ENCODE measurements at places on chromosomes 7 and 10.

- DNase-seq = no peak
These were observed 167.2 kb upstream of the AKR1E2 start for GRCh38 chr10:4658777-4659176.

- DNase-seq = no peak
These were observed 1250.9 kb upstream of the CELF2 start for GRCh38 chr10:9766762-9767161.

DNA sequence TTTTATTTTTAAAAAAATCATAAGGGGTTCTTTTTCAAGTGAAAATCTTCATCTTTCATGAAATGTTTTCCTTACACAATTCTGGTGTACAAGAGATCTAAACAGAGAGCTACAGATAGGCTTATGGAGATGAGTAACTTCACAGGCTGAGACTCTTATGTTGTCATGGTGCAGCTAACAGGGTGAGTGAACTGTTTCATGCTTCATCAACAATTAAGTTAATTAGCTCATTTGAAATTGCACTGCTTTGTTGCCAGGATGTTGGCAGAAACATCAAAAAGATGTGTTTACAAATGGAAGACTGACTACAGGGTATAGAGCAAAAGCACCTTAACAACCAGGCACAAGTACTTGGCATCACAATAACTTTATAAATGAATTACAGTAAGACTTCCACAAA lies 230.8 kb downstream of the FOXP2 start:
- DNase-seq = no peak

GRCh38 chr7:80783186-80783677 lies 135.6 kb downstream of the SEMA3C start:
- no peak for DNase-seq

GRCh38 chr7:41188163-41189130 lies 514.4 kb downstream of the INHBA start:
- DNase-seq = no peak

GRCh38 chr7:152383341-152384234 lies 52.2 kb downstream of the KMT2C start:
- no peak for DNase-seq

DNA sequence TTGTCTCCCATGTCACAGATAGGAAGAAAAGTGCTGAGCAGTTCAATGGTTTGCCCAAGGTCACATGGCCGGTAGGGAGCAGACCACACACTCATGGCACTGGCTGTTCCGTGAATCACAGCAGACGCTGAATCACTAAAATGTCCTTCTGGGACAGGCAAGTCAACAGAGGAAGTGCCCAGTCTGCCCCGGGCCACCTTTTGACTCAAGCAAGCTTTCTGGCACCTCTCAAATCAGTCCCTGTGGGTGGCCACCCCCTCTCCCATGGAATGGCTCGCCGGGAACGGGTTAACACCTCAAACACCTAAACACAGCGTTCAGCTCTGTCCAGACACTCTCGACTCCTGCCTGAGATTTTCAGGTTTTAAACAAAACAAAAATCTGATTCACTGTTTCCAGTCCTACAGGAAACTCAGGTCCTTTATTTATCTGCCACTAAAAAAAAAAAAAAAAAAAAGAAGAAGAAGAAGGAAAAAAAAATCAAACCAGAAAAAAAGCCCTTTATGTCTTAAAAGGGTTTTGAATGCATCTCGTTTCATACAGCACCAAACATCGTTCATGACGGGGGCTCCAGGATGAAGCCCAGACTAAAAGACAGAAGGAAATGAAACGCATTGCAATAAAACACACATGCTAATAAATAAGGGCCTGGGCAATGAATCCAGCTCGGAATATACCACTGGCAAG lies 15.5 kb downstream of the CARD11 start:
- peak; percentile 46 for DNase-seq

DNA sequence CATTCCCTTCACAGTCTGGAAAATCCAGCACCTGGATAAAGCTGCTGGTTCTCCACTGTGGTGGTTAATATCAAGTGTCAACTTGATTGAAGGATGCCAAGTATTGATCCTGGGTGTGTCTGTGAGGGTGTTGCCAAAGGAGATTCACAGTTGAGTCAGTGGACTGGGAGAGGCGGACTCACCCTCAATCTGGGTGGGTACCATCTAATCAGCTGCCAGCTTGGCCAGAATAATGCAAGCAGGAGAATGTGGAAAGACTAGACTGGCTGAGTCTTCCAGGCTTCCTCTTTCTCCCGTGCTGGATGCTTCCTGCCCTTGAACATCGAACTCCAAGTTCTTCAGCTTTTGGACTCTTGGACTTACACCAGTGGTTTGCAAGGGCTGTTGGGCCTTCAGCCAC lies 48.4 kb downstream of the C10orf143 start:
- no peak for DNase-seq

- peak; percentile 25 for DNase-seq
These were observed 60.4 kb downstream of the ADD3 start for GRCh38 chr10:110067960-110068770.

DNA sequence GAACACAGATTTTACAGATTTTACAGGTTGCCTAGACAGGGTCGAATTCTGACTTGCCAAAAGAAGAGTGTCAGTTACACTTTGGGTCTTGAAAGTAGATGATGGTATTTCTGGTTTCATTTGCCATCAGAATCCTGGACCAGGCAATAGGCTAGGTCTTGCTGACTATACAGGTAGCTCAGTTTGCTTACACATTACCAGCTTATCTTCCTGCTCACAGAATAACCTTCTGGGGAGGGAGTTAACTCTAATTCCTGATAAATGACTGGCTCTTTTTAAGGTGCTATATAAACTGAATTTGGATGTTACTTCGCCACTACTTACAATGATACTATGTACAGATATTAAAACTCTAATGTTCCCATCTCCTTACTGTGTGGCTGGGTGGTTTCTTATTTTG lies 39.8 kb downstream of the GBF1 start:
- DNase-seq = no peak

DNA sequence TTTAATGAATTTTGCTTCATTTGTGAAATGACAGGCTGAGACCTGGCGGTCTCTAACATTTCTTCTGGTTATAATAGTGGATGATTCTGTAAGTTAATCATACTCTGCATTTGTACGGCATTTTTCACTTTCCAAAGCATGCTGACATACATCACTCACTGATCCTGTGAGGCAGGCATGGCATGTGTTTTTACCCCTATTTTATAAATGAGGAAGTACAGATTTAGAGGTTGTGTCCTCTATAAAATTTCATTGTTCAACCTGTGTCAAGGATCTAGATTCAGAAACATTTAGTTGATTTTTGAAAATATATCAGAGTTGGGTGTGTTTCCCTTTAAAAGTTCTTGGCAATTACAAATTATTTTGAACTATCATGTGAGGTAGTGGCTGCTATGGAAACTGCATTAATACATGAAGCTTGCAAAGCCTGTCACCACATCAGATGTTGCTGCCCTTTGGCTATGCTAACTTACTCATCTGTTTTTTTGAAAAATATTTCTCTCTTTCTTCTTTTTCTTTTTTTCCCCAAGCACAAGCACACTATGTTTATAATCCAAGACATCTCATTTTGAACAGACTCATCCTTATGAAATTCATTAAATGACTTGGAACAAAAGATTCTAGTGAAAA lies 172.7 kb downstream of the GNAI1 start:
- no peak for DNase-seq

DNA sequence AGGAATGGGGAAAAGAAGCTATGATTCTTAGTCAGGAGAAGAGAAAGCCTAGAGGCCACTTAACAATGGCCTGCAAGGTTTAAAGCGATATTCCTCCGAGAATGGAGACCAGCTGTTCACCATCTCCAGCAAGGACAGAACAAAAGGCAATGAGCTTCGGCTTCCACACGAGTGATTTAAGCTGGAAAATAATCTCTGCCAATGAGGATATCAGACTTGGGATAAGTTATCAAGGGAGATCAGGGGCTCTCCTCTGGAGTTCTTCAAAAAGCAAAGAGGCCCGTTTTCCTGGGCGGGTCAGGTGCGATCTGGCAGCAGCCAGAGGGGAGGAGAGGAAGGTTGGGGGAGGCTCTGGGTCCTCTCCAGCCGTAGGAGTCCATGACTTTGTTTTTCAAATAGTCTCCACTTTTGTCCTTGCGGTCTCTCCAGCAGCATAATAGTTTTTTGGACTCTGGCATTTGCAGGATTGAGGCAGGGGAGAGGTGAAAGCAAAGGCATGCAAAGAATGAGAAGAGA lies 211.3 kb downstream of the SKIDA1 start:
- DNase-seq = no peak

DNA sequence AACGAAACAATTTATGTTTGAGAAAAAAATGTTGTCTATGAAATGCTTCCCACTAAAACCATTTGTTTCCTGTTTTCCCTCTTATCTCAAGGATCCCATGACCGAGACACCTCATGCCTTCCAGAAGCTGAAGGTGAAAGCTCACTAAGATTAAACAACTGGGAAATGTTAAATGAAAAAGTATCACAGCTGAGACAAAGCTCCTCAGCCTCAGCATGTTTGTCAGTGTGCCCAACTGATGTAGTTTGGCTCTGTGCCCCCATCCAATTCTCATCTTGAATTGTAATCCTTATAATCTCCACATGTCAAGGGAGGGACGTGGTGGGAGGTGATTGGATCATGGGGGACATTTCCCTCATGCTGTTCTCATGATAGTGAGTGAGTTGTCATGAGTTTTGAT lies 327.3 kb downstream of the HTR7 start:
- no peak for DNase-seq

- no peak for DNase-seq
These were observed 27.7 kb downstream of the DNAJC9 start for GRCh38 chr10:73219384-73219783.

DNA sequence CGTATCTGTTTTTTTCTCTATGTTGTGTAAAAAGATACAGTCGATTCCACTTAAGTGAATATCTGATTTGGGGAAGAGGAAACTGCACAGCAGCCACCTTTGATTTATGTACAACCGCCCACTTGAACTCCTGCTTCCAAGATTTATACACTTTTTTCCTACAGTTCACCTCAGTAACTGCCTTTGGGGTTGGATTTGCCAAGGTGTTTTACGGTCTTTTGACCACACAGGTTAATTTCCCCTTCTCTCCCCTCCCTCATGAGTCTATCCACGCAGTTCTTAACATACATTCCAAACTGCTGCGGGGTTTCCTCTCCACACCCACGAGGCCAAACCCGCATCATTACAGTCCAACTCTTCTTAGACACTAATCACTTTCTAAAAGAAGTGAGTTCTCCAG lies 277.0 kb downstream of the USP6NL start:
- DNase-seq = no peak

DNA sequence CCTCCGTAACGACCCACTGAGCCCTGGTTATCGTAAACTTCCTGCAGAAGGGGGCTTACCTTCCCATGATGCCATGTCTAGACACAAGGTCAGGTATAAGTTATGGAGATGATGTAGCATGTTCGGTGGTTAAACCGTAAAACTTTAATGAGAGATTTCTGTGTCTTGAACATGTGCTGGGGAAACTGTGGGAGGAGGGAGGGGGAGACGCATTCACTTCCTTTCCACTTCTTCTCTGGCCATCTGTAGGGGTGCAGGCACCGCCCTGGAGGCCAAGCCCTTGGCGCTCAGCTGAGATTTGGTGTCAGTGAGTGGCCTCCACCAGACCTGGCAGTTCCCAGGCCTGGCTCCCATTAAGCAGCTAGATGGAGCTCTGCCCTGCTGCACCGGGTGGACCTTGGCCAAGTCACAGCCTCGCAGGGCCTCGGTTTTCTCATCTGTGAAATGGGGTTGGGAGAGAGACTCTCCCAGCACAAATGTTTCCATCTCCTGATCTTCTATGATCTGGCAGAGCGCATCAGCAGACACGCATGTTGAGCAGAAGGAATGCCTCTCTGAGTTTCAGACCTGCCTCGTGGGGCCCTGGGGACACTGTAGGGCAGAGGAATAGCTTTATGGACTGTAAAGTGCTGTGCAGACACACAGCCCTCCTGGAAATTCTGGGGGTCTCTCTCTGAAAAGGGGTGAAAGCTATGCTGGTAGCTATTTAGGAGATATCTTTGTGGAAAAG lies 106.0 kb downstream of the COL26A1 start:
- no peak for DNase-seq

- DNase-seq = no peak
These were observed 5.5 kb upstream of the OPN4 start for GRCh38 chr10:86648704-86649427.

DNA sequence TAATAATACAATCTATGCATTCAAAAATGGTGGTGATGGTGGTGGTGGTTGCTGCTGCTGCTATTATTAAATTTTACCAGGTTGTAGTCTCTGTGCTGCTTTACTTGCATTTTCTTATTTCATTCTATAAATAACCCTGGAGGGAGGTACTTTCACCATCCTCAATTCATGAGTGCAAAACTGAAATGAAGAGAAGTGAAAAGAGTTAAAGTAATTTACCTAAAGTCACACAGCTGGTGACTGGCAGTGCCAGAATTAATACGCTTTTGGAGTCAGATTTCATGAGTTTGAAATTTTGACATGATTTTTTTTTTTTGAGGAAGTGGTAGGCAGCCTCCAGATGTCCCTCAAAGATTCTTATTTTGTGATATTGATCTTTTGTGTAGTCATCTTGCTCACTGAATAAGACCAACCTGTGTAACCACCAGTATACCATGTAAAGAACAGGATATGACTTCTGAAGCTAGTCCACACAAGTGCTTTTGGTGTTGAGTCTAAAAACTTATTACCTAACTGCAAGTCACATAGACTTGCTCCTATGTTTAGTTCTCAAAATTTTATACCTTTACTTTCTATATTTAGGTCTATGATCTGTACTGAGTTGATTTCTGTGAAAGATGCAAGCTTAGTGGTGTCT lies 218.8 kb downstream of the ZWINT start:
- DNase-seq = no peak

- no peak for DNase-seq
These were observed 327.5 kb upstream of the MEOX2 start for GRCh38 chr7:16014031-16014430.

GRCh38 chr10:124289851-124290795 lies 128.6 kb downstream of the OAT start:
- DNase-seq = no peak

DNA sequence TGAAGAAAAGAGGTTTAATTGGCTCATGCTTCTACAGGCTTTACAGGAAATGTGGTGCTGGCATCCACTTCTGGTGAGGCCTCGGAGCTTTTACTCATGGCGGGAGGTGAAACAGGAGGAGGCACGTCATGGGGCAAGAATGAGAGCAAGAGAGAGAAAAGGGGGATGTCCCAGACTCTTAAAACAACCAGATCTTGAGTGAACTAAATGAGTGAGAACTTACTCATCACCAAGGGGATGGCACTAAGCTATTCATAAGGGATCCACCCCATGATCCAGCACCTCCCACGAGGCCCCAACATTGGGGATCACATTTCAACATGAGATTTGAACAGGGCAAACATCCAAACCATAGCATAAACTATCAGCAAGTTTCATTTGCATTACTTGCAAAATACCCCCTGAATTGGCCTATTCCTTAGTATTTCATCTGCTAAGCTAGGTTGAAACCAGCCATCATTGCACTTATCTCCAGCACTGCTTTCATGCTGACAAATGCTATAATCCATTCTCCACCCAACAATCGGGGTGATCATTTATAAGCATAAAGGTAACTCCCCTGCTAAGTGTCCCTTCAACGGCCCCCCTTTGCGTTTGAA lies 179.0 kb downstream of the NOC3L start:
- DNase-seq = no peak
